ENCODE measurements at places on chromosomes 4 and X.

DNA sequence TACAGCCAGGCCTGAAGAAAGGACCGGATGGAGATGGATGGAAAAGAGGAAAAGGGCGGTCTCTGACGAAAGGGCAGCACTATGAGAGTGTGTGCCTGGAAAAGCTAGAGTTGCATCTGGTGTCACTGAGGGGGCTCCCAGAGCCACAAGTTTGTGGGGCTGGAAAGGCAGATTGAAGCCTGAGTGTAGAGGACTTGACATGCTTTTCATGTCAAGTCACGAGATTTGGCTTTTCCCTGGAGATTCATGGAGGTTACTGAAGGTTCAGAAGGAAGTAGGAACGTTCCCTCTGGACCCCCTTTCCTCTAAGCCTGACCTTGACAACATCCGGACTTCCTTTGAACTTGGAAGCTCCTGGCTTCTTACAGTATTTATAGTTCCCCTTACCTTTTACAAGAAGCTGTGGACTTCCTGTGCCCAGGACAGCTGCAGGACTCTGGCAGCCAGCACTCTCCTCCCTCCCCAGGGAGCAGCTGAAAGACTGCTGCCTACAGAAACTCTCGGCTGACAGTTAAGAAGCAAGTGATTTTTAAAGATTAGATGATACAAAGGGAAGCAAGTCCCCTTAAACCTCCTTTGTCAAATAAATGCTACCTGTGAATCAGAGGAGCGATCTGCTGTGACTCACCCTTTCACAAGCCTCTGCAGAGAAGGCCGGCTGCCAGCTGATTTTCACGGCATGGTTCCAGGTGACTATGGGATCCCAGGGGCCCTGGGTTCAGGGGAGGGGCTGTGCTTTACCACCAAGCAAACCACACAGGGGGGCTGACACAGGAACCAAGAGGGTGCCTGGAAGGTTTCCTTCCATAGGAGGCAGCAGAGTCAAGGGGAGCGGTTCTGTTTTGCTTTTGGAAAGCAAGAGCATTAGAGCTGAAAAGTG lies 72.9 kb upstream of the STIM2 start:
- no peak for DNase-seq

- no peak for DNase-seq
Measured at GRCh38 chrX:25016361-25016671, 551 bp upstream of the ARX start.

- no peak for DNase-seq
Measured at GRCh38 chr4:99571883-99572282, 2.7 kb upstream of the MTTP start.

DNA sequence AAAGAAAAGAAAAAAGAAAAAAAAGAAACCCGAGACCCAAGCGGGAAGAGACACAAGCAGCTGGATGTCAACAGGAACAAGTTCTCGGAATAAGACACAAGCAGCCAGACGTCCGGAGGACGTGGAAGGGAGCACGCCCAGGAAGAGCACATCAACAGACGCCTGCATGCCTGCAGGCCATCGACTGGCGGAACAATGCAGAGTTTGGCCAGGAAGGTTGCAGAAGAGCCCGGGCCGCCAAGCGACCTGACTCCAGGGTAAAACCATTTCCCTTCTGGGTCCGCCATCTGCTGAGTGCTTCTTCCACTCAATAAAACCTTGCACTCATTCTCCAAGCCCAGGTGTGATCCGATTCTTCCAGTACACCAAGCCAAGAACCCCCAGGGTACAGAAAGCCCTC lies 95.6 kb upstream of the PRR32 start:
- no peak for DNase-seq

Data from GM12864 (cell line).